ENCODE measurements at places on chromosomes 12 and 14.
A peak's percentile ranks its signal among the peaks of the same experiment; 100 is the strongest.

- peak; percentile 90 for DNase-seq
Observed at GRCh38 chr12:6335451-6336078, 6.3 kb downstream of the TNFRSF1A start.

DNA sequence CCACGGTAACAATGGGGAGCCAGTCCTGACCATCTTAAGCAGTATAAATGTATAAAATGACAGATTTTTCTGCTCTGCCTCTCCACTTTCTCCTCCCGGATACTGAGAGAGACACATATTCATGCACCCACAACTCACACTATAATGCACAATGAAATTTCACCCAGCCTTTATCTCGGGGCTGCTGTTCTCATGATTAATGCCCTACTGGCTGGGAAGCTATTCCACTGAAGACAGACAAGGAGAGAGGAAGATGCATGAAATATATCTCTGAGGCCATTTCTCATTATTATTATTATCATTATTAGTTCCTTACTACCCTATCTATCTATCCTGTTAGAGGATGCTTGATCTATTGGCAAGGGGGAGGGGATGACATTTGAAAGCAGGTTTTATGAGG, 501.7 kb downstream of the DIO2 start:
- no peak for DNase-seq

GRCh38 chr14:89391123-89391522, 25.9 kb downstream of the FOXN3 start:
- DNase-seq: no peak

DNA sequence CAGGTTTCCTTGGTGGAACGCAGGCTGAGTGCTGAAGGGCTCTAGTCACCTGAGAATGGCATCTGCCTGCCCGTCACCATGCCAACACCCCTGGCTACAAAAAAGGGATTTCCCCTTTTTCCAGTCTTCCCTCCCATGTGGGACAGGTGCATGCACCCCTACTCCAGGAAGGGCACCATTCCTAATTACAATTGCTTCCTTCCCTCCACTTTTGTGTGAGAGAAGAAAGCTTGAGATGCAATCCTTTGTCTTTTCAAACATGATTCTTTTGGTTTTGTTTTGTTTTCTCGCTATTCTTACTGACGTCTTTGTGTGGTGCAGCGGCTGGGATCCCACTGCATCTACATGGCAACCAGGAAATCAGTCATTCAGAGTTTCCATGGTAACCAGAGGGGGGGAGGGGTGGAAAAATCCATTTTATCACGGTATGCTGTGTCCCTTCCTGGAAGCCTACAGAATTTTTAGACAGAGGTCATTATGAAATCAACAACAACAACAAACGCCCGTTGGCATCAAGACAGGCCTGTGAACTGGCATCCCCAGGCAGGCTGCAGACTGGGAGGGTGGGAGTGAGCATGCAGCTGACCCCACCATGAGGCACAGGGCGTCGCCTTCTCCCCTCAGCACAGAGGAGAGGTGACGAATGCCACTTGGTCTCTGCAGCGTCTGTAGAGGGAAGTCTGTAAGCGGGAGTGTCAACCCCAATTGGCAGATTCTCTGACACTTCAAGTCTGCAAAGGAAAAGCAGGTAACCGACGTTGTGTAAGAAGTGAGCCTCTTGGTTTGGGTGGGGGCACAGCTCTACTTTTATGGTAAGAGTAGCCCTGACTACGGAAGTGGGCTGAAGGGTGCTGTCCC, 13.6 kb upstream of the GNG2 start:
- DNase-seq: peak; percentile 88

DNA sequence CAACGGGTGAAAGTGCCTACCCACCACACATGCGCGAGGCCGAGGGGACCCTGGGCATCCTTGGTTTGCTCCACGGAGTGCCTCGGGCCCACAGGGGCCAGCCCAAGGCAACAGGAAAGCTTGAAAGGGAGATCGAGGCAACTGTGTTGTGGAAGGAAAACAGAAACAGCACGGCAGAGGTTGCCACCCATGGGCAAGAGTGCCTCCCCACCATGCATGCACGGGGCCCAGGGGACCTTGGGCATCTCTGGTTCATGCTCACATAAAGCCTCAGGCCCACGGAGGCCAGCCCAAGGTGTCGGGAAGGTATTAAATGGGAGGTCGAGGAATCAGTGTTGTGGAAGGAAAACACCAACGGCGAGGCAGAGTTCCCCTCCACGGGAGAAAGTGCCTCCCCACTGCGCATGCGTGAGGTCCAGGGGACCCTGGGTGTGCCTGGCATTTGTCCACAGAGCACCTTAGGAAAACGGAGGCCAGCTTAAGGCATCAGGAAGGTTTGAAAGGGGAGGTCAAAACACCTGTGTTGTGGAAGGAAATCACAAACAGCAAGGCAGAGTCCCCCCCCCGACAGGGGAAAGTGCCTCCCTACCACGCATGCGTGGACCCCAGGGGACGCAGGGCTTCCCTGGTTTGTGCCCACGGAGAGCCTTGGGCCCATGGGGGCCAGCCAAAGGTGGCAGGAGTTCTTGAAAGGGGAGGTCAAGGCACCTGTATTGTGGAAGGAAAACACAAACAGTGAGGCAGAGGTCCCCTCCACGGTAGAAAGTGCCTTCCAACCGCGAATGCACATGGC, 367.3 kb downstream of the ALG10 start:
- DNase-seq: no peak

- no peak for DNase-seq
Observed at GRCh38 chr14:53108292-53109104, 44.6 kb downstream of the DDHD1 start.

- no peak for DNase-seq
Observed at GRCh38 chr14:64363265-64363846, 24.8 kb upstream of the MTHFD1 start.

DNA sequence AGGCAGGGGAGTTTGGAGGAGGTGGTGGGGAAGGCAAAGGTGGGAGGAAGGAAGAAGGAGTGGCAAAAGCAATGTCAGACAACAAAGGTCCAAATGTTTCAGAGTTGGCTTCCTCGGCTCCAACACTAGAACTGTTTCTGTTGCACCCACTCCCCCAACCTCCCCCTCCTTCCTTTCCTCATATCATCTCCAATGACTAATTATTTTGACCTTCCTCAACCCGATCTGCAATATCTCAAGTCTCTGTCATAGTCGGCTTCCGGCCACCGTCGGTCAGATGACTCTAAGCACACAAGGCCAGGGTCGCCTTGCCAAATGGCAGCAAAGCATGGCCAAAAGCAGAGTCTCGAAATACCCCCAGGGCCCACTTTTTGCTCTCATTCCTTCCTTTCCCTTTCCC, 637.0 kb upstream of the TBX3 start:
- DNase-seq: no peak

DNA sequence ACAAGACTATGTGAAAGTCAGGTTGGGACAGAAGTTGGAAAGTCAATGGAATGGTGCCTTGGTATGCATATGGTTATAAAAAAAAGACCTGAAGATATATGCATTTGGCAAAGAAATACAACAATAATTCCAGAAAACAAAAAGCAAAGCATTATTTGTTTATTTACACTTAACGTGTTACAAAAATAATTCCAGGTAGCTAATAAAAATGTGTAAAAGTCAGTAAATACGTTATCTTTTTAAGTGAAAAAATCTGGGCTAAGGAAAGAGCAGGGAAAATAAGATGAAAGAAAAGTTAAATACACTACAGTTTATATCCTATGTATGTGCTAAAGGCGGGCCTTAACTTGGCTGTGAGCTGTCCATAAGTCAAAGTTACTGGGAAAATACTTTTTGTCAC, 266.3 kb downstream of the MED13L start:
- DNase-seq: no peak

DNA sequence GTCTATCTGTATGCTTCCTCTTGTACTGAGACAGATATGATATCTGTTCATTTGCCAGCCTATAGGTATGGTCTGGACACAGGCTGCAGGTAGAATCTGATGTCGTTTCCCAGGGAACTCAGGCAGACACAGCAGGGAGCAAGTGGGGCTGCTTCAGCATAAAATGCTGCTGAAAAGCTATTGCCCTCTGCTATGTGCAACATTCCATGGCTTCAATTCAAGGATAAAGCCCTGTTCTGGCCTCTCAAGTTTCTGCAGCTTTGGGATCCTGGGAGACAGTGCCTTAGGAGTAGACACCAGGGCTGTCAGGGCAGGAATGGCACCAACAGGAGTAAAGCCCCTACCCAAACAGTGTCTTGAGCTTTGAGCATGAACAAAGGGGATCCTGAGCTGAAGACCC, 173.5 kb downstream of the SLC41A2 start:
- no peak for DNase-seq

- no peak for DNase-seq
Observed at GRCh38 chr12:116323406-116324386, 46.2 kb upstream of the MED13L start.

- DNase-seq: no peak
Observed at GRCh38 chr12:24175284-24175683, 225.8 kb upstream of the SOX5 start.

All from stimulated activated CD4-positive, alpha-beta T cell treated with anti-CD3 and anti-CD28 coated beads, Interleukin-1b, Interleukin-23, amount 100 ng/mL, for 48 hours (primary cell).